CD8-positive, alpha-beta memory T cell (primary cell): ENCODE measurements at places on chromosomes 7 and 10. TPM values are rescaled to one million over a fixed set of nuclear protein-coding genes. Genes with fewer than 3 reads are reported as not detected.

The MMD2 gene
- not detected for total RNA-seq

DNA sequence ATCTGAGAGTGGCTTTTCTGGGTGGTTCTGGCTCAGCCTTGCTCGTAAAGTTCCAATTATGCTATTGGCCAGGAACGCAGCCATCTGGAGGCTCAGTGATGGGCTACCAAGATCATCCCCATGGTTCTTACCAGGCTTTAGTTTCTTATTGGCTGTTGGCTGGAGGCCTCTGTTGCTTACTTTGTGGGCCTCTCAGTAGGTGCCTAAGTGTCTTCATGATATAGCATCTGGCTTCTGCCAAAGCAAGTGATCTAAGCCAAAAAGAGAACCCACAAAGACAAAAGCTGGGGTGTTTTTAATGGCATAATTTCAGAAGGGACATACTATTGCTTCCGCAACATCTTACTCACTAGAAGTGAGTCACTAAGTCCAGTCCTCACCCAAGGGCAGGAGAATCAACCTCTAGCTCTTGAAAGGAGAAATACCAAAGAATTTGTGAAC lies 132.0 kb upstream of the MDFIC start:
- no peak for DNase-seq

- DNase-seq, result peak; percentile 47
These were observed 54.2 kb upstream of the FHIP2A start for GRCh38 chr10:114767101-114767985.

GRCh38 chr7:19617901-19618300 lies 90.9 kb downstream of the POLR1F start:
- DNase-seq, result no peak

GRCh38 chr10:83680470-83680891 lies 458.8 kb upstream of the GHITM start:
- DNase-seq, result no peak

- no peak for DNase-seq
These were observed 15.1 kb downstream of the GPR146 start for GRCh38 chr7:1059200-1060091.
